Activated naive CD4-positive, alpha-beta T cell (primary cell): ENCODE measurements at places on chromosomes 1 and 21.

DNA sequence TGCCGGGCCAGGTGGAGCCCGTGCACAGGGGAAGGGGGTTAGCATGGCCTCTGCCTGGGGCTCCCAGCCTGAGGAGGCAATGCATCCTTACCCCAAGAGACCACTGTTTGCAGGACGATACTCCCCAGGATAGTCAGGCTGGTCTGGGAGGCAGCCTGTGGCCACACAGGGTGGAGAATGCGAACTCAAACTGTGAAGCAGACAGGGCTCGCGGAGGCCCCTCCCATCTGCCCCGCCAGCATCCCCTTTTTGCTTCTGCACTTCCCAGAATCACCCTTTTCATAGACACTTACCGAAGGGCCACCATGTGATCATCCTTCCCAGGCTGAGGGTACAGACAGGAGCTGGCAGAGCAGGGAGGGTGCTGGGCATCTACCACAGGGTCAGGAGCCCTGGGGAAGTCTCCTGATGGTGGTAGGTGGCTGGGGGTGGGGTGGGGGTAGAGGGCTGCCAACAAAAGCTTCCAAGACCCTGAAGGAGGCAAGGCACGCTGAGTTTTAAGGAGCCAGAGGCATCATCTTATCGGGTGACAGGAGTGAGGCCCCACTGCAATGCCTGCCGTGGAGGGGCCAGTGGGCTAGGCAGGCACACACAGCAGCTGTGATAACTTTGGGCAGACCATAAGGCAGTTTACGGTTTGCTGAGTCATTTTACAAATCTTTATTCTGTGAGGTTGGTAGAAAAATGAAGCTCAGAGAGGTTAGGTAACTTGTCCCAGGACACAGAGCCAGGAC lies 31.3 kb upstream of the BTG2 start:
- DNase-seq: no peak

GRCh38 chr1:212219679-212220463 lies 65.3 kb upstream of the PPP2R5A start:
- DNase-seq: no peak

- DNase-seq: no peak
These were observed 33.8 kb downstream of the GDAP2 start for GRCh38 chr1:117895482-117896114.

DNA sequence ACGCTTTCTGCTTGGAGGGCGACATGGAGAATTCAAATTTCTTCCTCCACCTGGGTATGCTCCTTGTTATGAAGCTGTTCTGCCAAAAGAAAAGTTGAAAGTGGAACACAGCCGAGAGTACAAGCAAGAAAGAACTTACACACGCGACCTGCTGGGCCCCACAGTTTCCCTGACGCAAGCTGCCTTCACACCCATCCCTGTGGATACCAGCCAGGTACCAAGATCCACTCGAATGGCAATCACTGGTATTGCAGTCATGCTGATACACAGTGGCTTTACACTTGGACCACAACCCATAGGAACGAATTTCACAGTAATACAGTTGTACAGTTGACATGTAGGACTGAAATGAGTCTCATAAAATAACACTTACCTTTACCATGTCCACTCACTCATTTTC lies 387.4 kb downstream of the ZP4 start:
- no peak for DNase-seq

DNA sequence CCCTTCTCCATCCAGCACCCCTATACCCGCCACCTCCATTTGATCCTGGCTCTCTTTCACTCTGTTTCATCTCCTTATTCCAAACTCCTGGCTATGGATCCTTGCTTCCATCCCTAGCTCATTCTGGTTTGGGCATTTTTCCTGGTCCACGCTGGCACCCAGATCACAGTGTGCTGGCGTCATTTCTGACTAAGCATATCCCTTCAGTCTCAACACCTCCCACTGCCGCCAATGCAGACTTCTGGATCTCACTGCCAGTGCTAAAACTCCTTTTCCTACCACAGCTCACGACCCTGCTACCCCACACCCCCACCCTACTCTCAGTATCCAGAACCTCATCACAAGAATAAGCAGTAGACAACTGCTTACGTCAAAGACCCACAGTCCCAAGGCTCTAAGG lies 16.3 kb downstream of the SEC16B start:
- DNase-seq: no peak

- no peak for DNase-seq
These were observed 66.4 kb upstream of the BTG3 start for GRCh38 chr21:17679002-17679600.

DNA sequence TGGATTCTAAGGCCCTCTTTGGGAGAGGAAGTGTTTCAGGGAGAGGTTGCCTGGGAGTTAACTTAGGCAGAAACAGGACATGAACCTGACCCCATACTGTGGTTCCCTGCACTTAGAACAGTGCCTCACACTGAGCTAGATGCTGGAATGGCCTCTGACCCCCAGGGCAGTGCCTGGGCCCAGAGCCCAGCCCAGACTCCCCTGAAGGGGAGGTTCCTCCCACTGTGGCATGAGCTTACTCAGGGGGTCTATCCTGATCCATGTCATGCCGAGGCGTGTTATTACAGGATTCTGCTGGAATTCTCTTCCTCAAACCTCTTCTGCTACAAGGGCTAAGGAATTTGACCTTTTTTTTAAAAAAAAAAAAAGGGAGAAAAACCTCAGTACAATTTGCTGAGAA lies 72.2 kb downstream of the MRPL37 start:
- no peak for DNase-seq

- DNase-seq: no peak
These were observed 109.7 kb upstream of the SYT6 start for GRCh38 chr1:114263343-114263742.

DNA sequence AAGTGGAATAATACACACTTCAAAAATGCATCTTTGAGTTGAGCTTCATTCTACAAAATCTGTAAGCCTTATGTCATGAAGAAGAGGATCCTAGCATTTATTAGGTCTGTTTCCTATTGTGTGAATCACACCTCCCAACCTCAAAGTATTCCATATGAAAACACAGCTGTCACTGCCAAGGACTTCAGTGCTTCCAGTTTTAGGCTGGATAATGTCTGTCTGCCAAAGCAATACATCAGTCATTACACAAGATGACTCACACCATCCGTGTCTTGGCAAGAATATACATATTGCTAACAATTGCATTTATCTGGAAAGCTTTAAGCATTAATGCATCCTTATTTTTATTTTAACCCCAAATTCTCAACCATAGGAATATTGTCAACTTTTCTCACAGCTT lies 125.7 kb upstream of the TMPRSS15 start:
- DNase-seq: no peak

GRCh38 chr1:111175349-111175748 lies 25.1 kb downstream of the DENND2D start:
- no peak for DNase-seq

GRCh38 chr1:1004780-1005697 lies 5.1 kb upstream of the HES4 start:
- DNase-seq: no peak

GRCh38 chr1:89098857-89099256 lies 27.1 kb downstream of the GBP2 start:
- DNase-seq: no peak

DNA sequence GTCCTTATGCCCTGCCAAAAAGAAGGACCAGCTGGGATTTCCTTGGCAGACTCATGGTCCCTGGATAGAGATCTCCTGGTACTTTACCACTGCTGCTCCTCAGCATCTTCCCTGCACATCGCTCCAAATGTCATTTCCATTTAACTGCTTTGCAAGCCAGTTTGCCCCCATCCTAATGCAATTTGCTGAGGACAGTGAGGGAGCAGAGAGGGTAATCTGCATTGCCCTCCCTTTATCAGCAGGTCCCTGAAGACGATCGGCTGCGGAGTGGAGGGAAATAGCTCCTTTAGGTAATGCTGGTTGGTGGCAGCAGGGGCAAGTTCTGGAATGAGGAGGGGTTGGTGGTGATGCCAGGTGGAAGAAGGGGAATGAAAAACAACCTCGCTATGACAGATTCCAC lies 2.7 kb downstream of the PLXNA2 start:
- DNase-seq: no peak

DNA sequence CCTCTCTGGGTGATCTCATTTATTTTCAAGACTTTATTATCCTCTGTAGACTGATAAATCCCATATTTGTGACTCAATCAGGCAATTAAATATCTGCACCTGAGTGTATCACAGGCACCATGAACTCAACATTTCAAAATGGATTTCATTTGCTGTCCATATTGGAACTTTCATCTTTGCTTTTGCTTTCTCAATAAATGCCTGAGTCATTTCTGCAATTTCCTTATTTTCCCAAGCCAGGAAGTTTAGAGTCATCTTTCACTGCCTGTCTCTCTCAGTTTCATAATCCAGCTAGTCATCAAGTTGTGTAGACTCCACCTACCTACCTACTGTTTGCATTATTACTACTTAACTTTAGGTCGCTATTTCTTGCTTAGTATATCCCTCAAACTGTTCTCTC lies 540.9 kb downstream of the LMO4 start:
- DNase-seq: no peak

DNA sequence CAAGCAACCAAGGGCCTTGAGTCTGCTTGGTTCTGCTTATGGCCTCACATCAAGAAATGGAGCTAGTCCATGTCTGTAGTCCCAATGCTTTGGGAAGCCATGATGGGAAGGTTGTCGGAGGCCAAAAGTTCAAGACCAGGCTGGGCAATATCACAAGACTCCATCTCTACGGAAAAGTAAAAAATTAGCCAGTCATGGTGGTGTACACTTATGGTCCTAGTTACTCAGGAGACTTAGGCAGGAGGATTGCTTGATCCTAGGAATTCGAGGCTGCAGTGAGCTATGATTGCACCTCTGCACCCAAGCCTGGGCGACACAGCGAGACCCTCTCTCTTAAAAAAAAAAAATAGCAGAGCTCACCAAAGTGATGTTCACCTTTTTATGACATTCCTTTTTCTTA lies 80.1 kb upstream of the DNAJC6 start:
- no peak for DNase-seq

- no peak for DNase-seq
These were observed 7.4 kb downstream of the JAM2 start for GRCh38 chr21:25646474-25646873.

DNA sequence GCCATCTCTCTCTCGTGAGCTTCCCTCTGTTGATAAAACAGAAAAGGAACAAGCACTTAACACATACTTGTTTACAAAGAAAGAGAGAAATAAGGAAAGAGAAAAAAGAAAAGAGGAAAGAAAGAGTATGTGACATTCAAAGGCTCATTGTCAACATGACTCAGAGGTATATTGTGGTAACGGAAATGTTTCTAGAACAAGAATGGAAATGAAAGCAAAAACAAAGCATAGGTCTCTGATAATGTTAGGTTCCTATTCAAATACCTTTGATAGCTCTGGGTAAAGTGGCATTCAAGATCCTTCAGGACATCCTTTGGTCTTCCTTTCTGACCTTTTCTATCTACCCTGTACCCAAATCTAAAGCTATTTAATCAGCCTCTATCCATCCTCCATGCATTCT lies 67.4 kb upstream of the DMRTA2 start:
- no peak for DNase-seq

DNA sequence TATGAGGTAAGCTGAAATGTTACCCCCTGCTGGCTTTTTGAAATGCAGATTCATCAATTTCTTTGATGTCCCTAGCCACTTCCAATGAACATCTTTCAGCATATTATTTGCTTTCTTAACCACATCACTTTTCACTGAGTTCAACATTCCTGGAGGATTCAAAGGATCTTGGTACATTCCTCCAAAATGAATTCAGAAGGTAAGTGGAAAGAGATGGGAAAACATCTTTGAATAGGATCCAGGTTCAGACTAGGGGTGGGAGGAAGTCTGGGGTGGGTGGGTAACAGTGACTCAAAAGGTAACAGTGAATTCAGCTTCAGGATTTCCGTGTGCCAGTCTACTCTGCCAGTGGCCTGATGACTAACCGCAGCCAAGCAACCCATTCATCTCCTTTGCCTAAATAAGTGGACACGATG lies 180.7 kb downstream of the ZC3H11B start:
- no peak for DNase-seq

DNA sequence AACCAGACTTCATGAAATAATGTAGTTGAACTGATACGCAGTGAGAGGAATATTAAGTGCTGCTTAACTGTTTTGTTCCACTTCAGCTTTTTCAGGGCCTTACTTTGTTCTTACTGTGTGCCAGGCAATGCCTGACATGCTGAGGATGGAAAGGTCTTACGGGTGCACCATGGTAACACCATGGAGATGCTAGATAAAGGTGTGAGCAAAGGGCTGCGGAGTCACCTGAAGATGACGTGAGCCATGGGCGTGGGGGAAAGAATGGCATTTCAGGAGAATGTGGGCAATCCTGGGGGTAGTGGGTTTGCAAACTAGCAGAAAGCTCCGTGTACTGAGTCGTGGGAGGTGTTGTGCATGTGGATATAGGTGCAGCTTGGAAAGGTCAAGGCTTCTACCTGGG lies 27.3 kb downstream of the MAN1C1 start:
- DNase-seq: no peak

DNA sequence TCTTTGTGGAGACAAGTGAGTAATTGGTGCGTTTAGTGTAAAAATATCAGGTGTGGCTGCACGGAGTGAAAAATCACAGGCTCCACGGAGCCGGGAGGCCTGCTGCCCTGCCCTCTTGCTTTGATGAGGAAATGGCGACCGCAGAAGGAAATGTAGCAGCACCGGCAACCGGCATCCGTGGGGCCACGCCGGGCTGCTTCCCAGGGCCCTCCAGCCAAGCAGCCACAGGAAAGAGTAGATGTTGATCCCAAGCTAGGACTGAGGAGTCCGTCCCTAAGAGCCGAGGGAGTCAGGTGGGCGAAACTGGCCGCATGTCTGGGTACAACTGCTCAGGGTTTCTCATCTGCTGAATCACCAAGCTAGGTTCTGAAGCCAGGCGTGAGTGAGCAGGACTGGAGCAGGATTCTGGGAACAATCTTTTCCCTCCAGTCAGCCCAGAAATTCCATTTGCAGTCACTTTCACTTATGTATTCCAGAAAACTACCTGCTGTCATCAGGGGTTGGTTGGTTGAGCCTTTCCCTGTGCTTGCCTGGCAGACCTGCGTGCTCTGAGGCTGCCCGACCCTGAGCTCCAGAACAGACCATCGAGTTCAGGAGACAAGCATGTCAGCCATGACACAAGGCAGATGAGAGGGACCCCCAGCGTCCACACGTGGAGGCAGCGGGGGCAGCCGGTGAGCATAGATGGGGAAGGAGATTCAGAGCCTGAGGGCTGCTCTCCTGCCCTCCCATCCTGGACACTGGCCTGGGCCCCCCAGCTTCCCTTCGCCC lies 5.8 kb upstream of the ITGB2 start:
- no peak for DNase-seq

GRCh38 chr1:234435620-234436019 lies 43.4 kb downstream of the TARBP1 start:
- no peak for DNase-seq
